Stromal cell of bone marrow (primary cell): ENCODE measurements at places on chromosomes 4 and X.
A peak's percentile ranks its signal among the peaks of the same experiment; 100 is the strongest.

DNA sequence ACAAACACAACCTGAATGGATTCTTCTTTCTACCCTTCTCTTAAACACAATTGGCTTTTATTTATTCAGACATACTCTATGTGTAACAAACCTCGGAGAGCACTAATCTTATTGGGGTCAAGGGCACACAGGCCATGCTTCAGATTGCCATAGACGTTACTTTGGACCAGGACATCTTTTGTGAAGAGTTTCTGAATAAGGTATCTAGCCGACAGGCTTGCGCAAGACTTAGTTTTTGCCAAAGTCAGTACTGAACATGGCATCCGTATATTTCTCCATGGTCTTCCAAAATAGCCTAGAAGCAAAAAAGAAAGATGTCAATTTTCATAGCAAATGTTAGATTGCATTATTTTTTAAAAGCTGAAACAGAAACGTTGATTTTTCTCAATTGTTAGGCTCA is 49.8 kb downstream of the BEND2 start:
- DNase-seq: no peak

GRCh38 chrX:37679888-37680287 is 5.7 kb upstream of the XK start:
- DNase-seq: no peak

GRCh38 chrX:131745942-131746489 is 202.1 kb downstream of the OR13H1 start:
- no peak for DNase-seq

GRCh38 chr4:3441501-3442459 is at the start of gene HGFAC:
Gene HGFAC (plus strand): TSS chr4:3441968. CDS start chr4:3442002, 34 bp downstream.
- no peak for DNase-seq

GRCh38 chrX:41265615-41266014 is 68.3 kb upstream of the DDX3X start:
- DNase-seq: peak; percentile 86

DNA sequence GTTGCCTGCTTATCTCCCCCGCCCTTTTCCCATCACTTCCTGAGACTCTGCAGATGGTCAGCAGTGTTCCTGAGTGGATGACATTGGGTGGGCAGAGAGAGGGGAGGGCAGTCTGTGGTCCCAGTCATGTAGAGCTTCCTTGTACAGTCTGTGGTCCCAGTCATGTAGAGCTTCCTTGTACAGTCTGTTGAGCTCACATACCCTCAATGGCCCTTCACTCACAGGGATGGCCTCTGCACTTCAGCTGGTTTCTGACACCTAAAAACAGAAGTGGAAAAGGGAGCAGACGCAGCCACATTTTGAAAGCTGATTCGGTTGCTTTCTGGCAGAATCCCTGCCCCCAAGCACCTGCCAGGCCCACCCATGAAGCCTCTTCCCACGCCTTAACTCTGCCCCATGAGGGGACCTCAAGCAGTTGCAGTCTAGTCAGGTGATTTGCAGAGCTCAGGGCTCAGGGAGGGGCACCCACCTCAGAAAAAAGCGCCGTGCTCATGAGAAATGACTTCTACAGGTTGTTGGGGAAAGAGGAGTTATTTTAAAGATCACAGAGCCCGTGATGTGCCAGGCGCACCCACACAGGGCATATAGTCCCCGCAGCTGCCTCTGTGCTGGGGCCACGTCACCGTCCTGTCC is 3.6 kb upstream of the TMEM271 start:
- no peak for DNase-seq

- DNase-seq: no peak
These were observed 94.5 kb downstream of the RASGEF1B start for GRCh38 chr4:81377191-81377590.

GRCh38 chrX:7147413-7147977 is at the start of gene STS:
Gene STS (plus strand): TSS chrX:7147712. CDS start chrX:7253200, 105,488 bp downstream.
- DNase-seq: no peak

- no peak for DNase-seq
These were observed 413.2 kb upstream of the TECRL start for GRCh38 chr4:64822405-64822804.

- no peak for DNase-seq
These were observed 54.5 kb upstream of the DCTD start for GRCh38 chr4:182971702-182972101.

GRCh38 chr4:176376032-176376614 is 56.4 kb downstream of the SPCS3 start:
- no peak for DNase-seq

GRCh38 chr4:11564021-11564420 is 135.3 kb upstream of the HS3ST1 start:
- no peak for DNase-seq

DNA sequence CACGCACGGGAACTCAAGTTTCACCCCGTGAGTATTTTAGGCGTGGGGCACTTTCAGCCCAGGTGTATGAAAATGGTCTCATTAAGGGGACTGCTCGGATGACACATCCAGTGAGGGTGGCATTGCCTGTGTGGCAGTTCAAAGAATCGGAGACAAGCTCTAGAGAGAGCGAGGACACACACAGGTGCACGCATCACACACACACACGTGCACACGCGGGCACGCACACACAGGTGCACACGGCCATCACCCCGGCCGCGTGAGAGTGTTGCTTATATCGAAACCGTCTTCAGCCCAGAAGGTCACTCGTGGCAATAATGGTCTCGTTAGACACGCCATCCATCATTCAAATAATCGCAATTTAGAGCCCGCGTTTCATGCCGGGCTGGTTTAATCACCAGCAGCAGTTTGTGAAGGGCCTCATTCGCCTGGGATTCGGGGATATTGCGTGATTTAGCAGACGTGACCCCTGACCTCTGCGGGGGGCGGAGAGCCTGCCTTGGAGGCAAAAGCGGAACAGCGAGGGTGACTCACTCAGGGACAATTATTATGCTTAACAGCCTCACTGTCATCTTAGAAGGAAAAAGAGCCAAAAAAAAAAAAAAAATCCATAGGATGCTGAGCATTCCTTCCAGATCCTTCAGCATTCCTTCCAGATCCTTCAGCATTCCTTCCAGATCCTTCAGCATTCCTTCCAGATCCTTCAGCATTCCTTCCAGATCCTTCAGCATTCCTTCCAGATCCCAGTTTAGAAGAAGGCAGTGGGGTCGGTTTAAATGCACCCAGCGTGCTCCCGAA is 89.4 kb upstream of the PPP2R3B start:
- peak; percentile 14 for DNase-seq

DNA sequence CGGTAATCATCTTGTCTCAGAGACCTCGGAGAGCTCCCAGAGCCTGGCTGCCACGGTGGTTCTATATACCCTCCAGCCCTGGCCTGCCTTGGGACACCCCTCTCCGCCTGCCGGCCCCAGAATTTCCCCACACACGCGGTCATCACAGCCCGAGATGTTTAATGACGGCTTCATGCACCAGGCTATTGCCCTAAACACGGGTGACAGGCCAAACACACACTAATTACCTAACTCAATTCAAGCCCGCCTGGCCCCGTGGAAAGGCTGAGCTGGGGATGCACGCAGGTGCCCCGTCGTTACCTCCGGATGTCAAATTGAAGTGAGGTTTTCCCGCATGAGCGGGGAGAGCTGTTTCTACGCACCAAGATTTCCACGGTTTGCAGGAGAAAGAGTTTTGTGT is 72.9 kb upstream of the PPP2R3B start:
- no peak for DNase-seq

DNA sequence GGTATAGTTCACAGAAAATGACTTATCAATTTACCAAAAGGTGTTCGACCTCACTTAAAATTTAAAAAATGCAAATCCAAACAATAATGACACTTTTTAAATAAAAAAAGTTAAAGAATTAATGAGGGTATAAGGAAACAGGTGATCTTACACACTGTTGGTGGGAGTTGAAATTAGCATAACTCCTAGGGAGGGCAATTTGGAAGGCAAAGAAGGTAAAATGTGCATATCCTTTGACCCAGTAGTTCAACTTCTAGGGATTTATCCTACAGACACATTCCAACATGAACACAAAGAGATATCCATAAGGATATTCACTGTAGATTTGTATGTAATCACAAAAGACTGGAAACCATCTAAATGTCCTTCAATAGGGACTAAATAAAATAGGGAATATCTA is 143.8 kb upstream of the DGKK start:
- no peak for DNase-seq

GRCh38 chr4:66927937-66928336 is 617.4 kb downstream of the CENPC start:
- no peak for DNase-seq

DNA sequence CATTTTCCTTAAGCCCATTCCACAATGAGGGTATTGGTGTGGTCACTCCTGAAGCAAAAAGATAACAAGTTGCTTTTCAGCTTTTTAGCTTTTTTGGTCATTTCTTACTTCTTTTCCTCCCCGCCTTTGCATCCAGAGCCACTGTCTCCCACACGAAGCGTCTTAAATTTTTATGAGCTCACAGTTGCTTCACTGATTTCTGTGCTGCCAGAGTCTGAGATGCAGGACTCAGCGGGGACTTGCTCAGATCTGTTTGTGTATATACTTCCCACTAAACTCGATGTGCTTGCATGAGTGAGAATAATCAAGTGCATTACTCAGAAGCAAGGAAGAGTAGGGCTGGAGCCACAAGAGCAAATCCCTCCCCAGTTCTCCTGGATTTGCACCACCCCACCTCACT is 80.2 kb upstream of the FHL1 start:
- no peak for DNase-seq
